Stimulated activated naive CD4-positive, alpha-beta T cell treated with Interleukin-2 at 50 U/mL for 16 hours (primary cell): ENCODE measurements at places on chromosomes 4 and X.
A peak's percentile ranks its signal among the peaks of the same experiment; 100 is the strongest.

GRCh38 chr4:3338321-3338838 lies 45.6 kb downstream of the RGS12 start:
- no peak for DNase-seq

DNA sequence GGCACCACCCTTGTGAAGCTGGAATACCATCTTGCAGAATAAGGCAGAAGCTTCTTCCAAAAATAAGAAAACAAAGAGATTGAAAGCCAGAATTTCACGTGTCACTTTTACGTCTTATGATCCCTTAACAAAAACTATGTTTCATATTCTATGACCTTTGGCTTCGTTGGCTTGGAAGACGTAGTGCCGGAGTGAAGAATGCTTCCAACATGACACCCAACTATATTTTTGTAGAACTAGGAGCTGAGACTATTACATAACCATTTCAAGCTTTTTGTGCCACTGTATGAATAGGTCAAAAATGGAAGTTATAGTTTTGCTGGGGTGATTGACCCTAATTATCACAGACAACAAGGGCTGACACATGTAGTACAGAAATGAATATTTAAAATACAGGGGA lies 996.2 kb downstream of the ADGRL3 start:
- DNase-seq: no peak

DNA sequence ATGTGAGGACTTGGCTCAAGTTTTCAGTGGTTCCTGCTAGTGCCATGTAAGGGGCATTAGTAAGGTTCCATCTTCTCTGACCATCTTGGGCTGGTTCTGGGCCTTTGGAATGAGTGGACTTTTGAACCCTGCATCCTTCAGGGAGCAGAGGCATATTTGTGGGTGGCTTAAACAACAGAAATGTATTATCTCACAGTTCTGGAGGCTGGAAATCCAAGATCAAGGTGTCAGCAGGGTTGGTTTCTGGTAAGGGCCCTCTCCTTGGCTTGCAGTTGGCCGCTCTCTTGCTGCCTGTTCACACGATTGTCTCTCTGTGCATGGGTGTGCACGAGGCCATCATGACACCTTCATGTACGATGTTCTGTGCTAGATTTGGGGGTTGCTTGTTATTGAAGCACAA lies 21.3 kb downstream of the CCKAR start:
- no peak for DNase-seq

DNA sequence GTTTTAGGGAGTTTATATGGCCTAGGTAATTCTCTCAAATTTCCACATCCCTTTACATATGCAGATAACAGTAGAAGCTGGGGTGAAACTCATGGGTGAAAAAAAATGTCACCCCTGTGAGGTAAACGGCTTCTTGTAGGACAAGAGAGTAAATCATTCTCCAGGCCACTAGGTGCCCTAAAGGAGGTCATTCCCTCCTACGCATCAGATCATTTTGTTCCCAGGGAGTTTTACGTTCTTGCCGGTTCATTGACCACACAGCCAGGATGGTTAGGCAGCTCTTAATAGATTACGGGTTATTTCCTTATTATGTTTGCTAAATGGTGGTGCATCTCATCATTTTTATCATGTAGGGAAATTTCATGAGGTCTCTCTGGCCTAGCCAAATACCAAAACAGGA lies 225.8 kb upstream of the NOCT start:
- no peak for DNase-seq

GRCh38 chr4:120918092-120918491 lies 4.4 kb downstream of the PRDM5 start:
- DNase-seq: no peak

- DNase-seq: no peak
Measured at GRCh38 chr4:98166025-98166730, 22.9 kb upstream of the STPG2 start.

GRCh38 chr4:40843696-40844095 lies 93.9 kb downstream of the NSUN7 start:
- DNase-seq: peak; percentile 3

GRCh38 chrX:155767876-155768769 lies 113.0 kb upstream of the VAMP7 start:
- DNase-seq: no peak

DNA sequence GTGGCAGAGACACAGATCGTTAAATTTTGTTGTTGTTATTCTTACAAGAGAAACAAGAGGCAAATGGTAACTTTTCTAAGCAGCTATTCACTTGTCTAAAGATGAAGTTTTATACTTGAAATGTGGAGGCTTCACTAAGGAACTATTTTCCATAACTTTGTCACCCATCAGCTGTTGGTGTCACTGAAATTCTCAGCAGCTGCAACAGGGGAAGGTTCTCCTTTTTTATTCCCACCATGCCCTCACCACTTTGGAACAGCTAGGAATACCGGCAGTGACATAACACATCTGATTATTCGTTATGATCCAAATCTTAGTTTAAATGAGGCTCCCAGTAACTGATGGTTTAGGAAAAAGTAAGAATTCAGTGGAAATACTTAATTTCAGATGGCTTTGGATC lies 147.0 kb upstream of the LEF1 start:
- no peak for DNase-seq

- no peak for DNase-seq
Measured at GRCh38 chr4:8688041-8688907, 95.7 kb downstream of the CPZ start.

- DNase-seq: no peak
Measured at GRCh38 chr4:122966201-122966600, 43.8 kb upstream of the NUDT6 start.

- no peak for DNase-seq
Measured at GRCh38 chr4:38859501-38859900, 2.9 kb upstream of the TLR6 start.

DNA sequence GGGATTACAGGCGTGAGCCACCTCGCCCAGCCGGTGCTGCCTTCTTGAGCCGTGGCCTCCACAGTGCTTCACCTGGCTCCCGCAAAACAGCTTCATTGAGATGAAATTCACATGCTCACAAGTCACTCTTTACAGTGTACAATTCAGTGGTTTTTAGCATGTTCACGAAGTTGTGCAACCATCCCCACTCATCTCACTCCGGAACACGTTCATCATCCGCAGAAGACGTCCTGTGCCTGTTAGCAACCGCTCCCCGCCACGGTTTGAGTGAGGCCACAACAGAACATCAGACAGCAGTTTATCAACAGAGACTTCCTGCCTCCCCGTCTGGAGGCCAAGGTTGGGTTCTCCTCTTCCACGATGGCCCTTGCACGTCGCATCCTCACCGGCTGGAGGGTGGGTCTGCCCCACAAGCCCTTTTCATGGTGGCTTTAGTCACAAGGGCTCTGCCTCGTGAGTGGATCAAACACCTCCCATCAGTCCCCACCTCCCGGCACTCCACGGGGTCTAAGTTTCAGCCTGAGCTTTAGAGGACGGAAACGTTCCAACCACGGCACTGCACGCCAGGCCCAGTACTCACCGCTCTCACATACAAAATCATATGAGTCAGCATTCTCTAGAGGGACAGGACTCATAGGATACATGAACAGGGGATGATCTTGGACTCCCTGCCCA lies 29.6 kb upstream of the SPON2 start:
- peak; percentile 78 for DNase-seq

DNA sequence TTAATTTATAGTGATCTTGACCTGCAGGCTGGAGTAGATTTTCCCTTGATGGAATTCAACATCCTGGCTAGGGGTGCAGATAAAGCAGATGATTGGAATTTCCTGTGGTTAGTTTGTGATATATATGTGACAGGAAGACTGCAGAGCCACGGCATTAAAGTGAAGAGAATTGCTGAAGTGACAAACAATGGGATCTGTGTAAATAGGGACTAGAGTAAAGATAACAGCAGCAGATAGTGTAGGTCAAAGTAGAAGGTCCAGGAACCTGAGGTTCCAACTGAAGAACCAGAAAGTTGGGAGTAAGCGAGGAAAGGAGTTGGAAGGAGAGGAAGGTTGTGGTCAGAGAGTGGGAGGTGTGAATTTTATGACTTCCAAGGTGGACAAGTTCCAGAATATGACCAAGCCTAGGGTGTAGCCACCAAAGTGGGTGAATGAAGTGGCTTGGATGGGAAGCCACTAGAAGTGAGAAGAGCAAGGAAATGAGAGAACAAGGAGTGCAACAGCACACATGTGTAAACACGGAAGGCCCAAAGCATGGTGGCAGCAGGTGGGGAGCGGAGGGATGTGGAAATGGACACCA lies 325.0 kb downstream of the RAB28 start:
- DNase-seq: no peak

- no peak for DNase-seq
Measured at GRCh38 chrX:101260435-101260834, 30.7 kb downstream of the TAF7L start.

DNA sequence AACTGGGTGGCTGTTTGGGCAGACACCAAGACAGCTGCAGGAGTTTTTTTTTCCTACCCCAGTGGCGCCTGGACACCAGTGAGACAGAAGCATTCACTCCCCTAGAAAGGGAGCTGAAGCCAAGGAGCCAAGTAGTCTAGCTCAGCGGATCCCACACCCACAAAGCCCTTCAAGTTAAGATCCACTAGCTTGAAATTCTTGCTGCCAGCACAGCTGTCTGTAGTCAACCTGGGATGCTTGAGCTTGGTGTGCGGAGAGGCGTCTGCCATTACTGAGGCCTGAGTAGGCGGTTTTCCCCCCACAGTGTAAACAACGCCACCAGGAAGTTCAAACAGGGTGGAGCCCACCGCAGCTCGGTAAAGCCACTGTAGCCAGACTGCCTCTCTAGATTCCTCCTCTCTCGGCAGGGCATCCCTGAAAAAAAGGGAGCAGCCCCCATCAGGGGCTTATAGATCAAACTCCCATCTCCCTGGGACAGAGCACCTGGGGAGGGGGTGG lies 171.4 kb downstream of the ARHGEF9 start:
- no peak for DNase-seq

DNA sequence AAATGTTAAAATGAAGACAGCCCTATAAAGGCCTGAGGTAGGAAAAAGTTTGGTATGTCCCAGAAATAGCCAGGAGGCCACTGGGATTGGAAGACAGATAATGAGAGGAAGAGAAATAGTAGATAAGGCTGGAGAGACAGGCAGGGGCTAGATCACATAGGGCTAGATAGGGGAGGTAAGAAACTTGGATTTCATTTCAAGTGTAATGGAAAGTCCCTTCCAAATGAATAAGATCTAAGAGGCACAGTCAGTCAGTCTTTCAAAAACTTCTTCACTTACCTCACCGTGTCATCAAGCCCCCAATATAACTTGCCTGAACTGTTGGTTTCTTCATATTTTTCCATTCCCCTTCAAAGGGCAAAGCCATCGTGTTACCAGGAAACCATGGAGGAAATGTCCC lies 121.8 kb downstream of the SPCS3 start:
- no peak for DNase-seq

DNA sequence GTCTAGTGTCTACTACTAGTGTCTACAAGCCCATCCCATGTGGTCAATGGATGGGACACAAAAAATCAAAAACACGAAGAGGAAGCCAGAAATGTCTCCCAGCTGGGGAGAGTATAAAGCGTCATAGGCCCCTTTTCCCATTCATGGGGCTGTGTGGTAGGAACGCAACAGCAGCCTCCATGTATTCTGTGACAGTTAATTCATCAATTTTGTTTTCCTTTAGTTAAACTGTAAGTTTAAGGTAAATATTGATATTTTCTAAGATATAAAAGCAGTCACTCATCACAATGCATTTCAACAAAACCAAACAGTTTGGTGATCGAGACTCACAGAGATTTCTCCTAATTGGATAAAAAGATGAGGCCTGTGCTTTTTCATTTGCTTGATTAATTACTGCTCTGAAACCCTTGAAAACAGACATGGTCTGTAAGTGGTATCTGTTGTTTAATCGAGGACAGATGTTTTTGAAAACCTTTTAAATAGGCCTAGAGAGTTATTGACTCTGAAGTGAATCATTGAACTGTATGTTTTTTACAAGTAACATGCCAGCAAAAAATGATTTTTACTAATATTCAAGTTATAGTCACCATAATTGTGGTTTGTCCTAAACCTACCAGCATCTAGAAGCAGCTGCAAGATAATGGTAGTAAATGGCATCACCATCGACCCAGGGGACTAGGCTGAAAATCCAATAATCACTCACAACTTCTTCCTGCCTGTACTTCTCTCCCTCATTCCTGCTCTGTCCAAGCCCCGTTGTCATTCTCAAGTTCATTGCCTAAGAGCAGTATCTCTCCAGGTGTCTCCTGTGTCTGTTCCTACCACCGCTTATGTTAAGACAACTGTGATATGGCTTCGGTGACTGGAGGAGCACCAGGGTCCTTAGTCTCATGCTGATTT lies 87.7 kb upstream of the SHISA3 start:
- DNase-seq: no peak

DNA sequence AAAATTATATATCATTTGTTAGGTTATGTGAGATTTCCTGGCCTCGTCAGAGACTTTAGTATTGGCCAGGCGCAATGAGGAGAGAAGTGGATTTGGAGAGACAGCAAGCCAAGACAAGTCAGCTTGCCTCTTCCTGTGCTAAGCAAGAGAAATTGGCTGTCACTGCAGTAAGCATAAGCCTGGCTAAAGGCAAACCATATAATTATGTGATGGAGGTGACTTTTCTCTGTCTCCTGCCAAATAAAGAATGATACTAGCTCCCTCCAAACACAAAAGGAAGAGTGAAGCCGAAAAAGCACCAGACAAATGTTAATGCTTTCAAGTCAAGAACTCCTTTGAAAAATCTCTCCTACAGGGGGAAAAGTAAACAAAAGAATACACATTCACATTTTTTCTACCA lies 2246.0 kb downstream of the ARAP2 start:
- no peak for DNase-seq

DNA sequence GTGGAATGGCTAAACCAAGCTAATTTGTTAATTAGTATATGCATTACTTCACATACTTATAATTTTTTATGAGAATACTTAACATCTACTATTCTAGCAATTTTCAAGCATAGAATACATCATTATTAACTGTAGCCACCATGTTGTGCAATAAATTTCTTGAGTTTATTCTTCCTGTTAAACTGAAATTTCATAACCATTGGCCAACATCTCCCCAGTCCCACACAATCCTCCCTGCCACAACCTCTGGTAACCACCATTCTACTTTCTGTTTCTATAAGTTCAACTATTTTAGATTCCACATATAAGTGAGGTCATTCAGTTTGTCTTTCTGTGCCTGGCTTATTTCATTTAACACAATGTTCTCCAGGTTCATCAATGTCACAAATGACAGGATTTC lies 208.5 kb downstream of the PPP4R3C start:
- DNase-seq: no peak
